Stimulated activated naive CD4-positive, alpha-beta T cell (primary cell): ENCODE measurements at places on chromosomes 12 and 14.

GRCh38 chr14:23181946-23182345, 1.5 kb downstream of the SLC7A8 start:
- DNase-seq = no peak

GRCh38 chr12:69345742-69346141, 2.4 kb upstream of the LYZ start:
- no peak for DNase-seq

GRCh38 chr12:43711348-43711747, 47.2 kb downstream of the PUS7L start:
- DNase-seq = no peak

- no peak for DNase-seq
These were observed 154.5 kb downstream of the MON2 start for GRCh38 chr12:62621101-62621638.

GRCh38 chr14:67265131-67265530, 23.9 kb downstream of the PALS1 start:
- no peak for DNase-seq

GRCh38 chr12:95836185-95836609, 22.6 kb upstream of the SNRPF start:
- no peak for DNase-seq

GRCh38 chr12:113236539-113237399, 15.5 kb downstream of the TPCN1 start:
- DNase-seq = no peak

DNA sequence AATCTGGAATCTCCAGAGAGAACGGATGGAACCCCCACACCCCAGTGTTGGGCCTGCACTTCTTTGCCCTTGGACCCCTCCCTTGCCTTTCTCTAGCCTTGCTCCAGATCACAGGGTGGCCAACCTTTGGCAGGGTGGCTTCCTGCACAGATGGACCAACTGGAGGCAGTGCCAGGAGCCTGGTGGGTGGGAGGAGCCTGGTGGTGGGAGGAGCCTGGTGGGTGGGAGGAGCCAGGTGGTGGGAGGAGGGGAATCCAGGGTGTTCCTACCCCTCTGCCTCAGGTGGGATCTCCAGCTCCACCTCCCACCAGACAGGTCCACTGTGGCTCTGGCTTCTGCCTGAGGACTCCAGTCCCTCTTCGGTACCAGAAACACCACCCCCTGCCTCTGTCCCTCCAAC, 15.0 kb upstream of the ORAI1 start:
- DNase-seq = no peak

DNA sequence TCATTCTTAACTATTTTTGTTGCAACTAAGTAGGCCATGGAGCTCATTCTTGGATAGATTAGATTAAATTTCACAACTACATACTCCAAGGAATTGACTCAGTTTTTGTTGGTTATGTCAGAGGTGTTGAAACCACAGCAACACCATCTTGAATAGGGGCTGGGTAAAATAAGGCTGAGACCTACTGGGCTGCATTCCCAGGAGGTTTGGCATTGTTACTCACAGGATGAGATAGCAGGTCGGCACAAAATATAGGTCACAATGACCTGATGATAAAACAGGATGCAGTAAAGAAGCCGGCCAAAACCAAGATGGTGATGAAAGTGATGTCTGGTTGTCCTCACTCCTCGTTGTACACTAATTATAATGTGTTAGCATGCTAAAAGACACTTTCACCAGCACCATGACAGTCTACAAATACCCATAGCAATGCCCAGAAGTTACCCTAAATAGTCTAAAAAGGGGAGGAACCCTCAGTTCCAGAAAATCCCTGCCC, 20.9 kb downstream of the DMAC2L start:
- no peak for DNase-seq

- DNase-seq = no peak
These were observed 41.7 kb downstream of the ZCRB1 start for GRCh38 chr12:42284157-42284556.

GRCh38 chr12:4164188-4164558, 109.4 kb upstream of the CCND2 start:
- no peak for DNase-seq

GRCh38 chr14:96781371-96781770, 15.8 kb upstream of the VRK1 start:
- no peak for DNase-seq

DNA sequence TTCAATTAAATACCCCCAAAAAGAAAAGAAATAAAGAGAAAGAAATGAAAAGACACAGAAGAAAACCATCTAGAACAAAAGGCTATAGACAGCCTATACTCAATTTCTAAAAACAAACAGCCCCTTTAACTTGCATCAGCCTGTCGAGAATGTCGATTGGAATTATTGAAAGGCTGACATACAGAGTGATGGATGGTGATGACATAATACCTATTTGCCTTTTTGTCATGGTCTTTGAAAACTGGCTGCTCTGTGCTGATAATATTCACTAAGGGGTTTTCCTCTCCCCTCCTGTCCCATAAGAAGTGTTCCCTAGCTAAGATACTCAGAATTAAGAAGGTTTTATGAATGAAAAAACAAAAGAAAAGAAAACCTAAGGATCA, 393.7 kb downstream of the SOX5 start:
- no peak for DNase-seq

GRCh38 chr14:23931721-23932289, 21.8 kb upstream of the DHRS4 start:
- no peak for DNase-seq
